ENCODE measurements at places on chromosomes 7 and 10.
A peak's percentile ranks its signal among the peaks of the same experiment; 100 is the strongest.

DNA sequence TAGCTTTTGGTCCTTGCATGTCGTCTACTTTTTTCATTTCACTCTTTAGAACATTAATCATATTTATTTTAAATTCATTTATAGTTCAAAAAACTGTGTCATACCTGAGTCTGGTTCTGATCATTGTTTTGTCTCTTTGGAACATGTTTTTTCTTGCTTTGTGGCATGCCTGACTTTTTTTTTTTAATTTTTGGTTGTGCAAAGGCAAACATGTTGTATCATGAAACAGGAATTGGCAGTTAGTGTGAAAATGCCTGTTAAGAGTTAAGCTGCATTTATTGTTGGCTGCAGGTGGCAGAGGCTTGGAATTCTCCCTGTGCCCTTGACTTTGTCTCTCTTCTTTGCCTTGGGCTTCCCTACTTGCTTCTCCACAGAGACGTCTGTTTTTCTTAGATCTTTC lies 525.0 kb upstream of the ADARB2 start:
- no peak for DNase-seq

- DNase-seq, result no peak
These were observed 144.9 kb upstream of the CELF2 start for GRCh38 chr10:10872764-10873163.

- no peak for DNase-seq
These were observed 178.8 kb downstream of the REEP3 start for GRCh38 chr10:63699785-63700613.

DNA sequence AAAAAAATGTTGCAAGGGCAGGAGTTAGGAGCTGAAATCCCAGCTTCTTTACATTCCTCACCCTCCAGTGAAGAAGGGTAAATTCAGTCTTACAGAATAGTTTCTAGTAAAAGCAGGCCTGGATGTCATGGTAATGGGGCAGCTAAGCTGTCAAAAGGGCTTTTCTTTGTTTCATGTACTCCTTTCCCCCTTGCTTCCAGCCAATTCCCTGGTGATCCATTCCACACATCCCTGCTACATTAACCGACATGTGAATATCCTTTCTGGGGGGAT lies 36.0 kb downstream of the RHEB start:
- no peak for DNase-seq

- no peak for DNase-seq
These were observed 31.4 kb downstream of the C10orf90 start for GRCh38 chr10:126639084-126639483.

GRCh38 chr7:121545418-121545817 lies 149.3 kb upstream of the FAM3C start:
- no peak for DNase-seq

GRCh38 chr7:80288175-80289122 lies 153.8 kb downstream of the GNAI1 start:
- DNase-seq, result peak; percentile 31

GRCh38 chr7:116062666-116063065 lies 32.1 kb upstream of the TFEC start:
- no peak for DNase-seq

- no peak for DNase-seq
These were observed 684 bp upstream of the HOXA5 start for GRCh38 chr7:27143950-27144780.

GRCh38 chr7:142194201-142194600 lies 63.7 kb downstream of the PRSS58 start:
- DNase-seq, result no peak

- no peak for DNase-seq
These were observed 22.9 kb downstream of the DLD start for GRCh38 chr7:107913851-107914250.

GRCh38 chr10:29136411-29136810 lies 152.5 kb upstream of the LYZL1 start:
- DNase-seq, result no peak

GRCh38 chr7:154364170-154364569 lies 312.0 kb downstream of the DPP6 start:
- no peak for DNase-seq

GRCh38 chr10:128657548-128657947 lies 531.3 kb upstream of the MKI67 start:
- no peak for DNase-seq

DNA sequence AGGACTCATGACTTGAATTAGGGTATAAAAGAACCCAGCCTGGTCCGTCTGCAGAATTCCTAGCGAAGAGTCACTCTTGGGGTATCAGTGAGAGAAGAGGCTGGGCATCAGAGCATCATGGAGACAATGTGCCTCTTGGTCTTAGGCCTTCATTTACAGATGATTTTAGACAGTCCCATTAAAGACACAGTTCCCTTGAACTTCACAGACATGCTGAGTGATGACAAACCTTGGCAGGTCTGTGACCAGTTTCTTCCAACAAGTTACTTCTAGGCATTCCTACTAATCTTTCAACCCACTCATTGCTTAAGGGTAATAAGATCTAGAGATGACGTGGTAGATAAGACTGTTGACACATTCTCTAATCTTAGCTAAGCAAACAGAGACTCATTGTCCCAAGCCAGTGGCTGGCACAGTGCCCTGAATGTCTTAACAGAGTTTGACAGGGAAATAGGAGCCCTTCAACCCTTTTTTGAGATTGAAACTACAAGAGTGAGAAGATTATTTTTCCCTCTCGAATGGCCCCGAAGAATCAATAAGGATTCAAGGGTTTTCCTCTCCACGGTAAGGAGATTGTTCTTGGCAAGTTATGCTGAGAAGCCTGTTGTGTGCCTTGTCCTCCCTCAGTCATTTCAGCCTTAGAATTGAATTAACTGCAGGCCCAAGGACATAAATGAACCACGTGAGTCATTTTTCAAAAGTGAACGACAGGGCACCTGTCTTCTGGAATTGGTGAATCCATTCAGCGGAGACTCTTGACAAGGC lies 281.1 kb downstream of the CCDC3 start:
- DNase-seq, result peak; percentile 24

DNA sequence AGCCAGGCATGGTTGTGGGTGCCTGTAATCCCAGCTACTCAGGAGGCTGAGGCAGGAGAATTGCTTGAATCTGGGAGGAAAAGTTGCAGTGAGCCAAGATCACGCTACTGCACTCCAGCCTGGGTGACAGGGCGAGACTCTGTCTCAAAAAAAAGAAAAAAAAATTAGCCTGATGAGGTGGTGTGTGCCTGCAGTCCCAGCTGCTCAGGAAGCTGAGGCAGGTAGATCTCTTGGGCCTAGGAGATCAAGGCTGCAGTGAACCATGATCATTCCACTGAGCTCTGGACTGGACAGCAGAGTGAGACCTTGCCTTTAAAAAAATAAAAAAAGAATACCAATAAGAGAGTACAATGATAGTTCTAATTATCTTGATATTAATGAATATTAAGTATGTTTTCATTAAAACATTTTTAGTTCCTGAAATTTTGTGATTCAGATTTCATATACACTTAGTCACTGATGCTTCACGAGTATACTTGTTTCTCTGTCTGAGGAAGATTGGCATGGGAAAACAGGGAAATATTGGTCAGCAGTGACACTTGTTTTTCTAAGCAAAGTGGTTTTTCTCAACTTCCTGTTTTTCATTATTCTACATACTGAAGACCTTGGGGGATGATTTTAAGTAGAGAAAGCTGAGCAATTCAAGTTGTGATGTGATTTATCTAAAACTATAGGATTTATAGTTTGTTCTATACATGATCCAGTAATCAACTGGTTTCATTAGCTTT lies 76.8 kb downstream of the ADK start:
- DNase-seq, result peak; percentile 93

DNA sequence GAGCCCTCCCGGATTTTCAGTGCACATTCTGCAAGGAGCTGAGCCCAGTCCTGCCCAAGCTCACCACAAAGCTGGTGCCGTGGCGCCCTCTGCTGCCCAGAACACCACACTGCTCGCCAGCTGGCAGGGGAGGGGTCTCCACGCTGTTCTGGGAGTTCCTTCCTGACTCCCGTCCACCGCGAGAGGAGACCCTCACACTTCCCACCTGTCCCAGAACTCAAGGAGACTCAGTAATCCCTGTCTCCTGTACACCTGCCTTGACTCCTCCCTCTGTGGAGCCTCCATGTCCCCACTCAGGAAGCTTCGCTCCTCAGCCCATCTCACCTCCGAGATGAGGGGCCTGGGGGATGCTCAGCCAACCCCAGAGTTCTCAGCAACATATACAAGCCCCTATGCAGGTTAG lies 11.3 kb downstream of the C10orf105 start:
- DNase-seq, result peak; percentile 65

- DNase-seq, result peak; percentile 94
These were observed 5.2 kb upstream of the BRI3 start for GRCh38 chr7:98276241-98276761.

DNA sequence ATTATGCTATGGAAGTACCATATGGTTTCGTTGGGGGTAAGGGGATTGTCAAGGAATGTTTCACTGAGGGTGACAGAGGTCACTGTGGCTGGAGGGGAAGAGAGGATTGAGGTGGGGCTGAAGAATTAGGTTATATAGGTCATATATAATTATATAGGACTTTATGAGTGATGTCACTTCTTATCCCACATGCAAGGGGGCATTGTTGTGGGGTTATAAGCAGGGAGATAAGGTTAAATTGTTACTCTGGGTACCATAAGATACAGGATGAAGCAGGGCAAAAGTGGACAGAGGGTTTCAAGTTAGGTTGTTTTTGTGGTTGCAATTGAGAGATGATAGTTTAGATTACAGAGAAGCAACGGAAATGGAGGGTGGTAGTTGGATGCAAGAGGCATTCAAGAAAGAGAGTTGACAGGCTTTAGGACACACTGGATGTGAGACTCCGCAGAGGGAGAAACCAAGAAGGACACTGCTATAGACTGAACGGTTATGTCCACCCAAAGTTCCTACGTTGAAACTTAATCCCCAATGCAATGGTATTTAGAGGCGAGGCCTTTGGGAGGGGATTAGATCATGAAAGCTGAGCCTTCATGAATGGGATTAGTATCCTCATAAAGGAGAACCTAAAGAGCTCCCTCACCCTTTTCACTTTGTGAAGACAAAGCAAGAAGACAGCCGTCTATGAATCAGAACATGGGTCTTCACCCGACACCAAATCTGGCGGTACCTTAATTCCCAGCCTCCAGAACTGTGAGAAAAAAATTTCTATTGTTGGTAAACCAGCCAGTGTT lies 7.0 kb upstream of the PRR15 start:
- no peak for DNase-seq

DNA sequence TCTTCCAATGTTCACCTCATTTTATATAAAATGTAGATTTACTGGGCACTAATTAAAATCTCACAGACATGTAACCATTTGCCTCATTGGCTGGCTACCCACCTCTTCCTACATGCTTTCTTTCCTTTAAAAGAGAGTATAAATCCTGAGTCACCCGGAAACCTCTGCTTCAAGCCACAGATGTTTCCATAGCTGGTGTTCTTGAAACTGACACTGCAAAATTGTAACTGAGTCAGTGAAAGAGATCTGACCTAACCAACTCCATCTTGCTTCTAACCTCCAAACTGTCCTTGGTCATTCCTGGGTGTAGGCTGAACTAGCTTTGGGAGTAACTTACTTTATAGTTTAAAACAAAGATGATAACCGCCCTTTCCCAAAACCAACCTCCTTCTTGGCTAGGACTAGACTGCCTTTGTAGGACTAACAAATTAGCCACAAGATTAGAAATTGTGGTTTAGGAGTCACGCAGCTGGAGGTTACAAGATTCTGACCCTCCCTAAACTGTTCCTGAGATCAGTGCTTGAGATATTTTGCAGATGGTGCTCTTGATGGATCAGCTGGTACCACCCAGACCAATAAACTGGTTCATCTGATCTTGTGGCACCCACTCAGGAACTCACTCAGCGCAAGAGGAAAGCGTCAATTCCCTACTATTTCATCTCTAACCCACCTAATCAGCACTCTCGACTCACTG lies 33.5 kb downstream of the SVOPL start:
- no peak for DNase-seq
